Stimulated activated CD4-positive, alpha-beta T cell treated with anti-CD3 and anti-CD28 coated beads, Interleukin-1b, Interleukin-23, amount 100 ng/mL, for 24 hours (primary cell): ENCODE measurements at places on chromosomes 11 and 22.
A peak's percentile ranks its signal among the peaks of the same experiment; 100 is the strongest.

GRCh38 chr11:7595016-7595866, 78.1 kb downstream of the CYB5R2 start:
- no peak for DNase-seq

DNA sequence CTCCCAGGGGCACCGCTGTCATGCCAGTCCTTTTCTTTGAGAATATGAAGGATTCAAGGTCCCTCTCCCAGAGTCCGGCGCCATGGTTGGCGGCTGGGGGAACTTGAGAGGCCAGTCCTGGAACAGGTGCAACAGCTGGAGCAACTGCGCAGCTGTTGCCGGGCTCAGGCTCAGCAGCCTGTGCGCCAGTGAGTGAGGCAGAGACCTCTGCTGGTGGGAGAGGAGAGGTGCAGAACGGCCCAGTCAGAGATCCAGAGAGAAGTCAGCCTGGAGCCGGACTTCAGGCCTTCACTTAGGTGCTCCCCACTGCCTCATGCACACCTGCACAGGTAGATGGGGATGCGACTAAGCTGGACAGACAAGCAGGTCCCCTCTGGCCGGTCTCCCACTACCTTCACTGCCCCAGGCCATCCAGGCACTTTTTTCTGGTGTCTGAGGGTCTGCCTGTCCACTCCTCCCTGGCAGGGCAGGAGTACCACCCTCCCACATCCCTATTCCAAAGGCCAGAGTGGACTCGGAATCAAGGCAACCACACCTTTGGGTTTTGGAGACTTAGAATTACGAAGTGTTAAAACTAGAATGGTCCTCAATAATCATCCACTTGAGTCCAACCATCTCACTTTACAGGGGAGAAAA, 4.6 kb downstream of the CHRDL2 start:
- DNase-seq = no peak

- no peak for DNase-seq
Observed at GRCh38 chr11:101442171-101442570, 141.6 kb downstream of the TRPC6 start.

DNA sequence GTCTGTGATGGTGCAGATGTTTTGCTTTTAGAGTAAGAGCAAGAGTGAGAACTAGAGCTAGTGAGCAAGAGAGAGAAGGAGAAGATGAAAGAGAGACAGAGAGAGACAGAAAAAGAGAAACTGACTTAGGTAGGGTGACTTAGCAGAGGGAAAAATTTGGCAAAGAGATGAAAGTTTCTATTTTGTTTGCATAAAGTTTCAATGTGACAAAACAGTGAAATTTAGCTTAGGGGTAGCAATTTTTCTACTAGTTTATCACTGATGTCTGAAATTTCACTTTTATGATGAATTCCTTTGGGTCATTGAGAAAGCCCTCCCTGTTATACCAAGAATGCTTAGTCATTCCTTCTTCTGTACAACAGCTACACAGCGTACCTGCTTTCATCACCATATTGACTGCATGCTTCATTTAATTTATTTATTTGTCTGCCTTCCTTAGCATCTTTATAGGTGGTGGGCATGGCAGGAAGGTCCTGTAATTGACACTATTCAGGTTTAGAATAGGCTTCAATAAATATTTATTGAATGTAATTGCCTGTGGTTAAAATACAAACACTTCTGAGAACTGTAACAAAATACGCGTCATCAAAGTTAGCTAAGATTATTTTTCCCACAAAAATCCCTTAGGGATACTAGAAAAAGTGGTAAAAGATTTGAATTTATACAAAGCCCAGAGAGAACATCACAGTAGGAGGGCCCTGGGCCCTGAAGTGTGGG, 19.9 kb upstream of the CTSC start:
- DNase-seq = no peak

DNA sequence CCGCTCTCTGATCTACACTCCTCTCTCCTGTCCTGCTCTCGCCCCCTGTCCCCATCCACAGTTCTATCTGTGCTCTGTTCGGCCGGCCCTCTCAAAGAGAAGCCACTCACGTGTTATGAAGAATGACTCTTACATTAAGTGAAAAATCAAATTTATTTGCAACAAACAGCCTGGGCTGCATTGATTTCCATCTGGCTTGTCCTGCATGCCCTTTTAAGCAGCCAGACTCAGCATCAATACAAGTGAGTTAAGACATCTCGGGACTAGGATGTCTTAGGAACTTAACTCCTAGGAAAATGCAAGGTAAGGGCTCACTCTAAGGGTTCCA, 373.5 kb downstream of the TENM4 start:
- DNase-seq = no peak

DNA sequence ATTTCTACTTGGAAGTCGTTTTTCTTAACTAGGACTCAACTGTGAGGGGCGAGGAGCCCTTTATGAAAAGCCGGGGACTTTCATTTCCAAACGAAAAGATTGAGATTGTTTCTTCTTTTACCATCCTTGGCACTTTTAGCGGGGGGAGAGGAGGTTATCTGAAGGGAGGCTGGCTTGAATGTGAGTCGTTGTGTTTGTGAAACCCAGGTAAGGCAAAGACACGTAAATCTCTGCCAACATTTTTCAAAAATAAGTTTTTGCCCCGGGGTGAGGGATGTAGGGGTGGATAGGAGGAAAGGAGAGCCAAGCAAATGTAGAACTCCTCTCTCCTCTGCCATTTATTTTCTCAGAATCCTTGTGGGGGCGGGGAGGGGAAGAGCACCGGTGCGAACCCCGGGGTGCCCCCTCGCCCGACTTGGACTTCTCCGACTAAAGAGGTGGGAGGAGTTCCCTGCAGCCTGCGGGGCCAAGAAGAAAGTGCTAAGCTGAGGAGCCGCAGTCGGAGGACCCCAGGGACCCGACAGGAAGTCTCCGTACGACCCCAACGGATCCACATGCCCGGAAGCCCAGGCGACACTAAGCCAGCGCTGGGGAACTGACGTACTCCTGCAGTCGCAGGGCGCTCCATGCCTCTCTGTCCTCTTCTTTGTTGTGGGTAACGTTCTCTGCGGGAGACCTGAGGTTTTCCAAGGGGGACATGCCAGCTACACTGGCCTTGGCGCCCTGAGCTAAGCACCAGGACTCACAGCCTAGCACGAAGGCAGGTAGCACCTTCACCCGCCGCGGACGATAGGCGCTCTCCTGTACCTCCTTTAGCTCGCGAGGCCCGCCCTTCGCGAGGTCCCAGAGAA, 2.4 kb upstream of the WT1 start:
- DNase-seq = no peak

DNA sequence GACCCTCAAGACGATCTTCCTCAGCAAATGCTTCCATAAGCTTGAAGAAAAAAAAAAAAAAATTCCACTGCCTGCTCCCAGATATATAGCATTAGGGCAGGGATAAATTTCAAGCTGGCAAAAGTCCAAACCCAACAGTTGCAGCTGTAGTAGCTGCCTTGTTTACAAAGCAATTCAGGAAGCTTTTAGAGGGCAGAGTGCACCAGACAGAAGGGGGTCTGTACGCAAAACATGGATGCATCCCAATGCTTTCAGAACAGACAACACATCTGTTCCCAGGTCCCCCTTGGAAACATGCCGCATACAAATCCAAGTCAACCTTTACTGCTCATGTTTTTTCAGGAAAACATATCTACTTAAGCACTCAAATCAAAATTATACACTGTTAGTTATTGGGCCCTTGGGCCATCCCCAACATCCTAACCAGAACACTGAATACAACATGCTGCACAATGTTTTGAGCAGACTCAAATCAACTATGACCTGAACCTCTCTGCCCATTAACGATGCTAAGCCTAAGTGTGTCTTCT, 94.5 kb downstream of the CADM1 start:
- no peak for DNase-seq

GRCh38 chr22:40302149-40302548, 44.2 kb upstream of the ADSL start:
- no peak for DNase-seq

DNA sequence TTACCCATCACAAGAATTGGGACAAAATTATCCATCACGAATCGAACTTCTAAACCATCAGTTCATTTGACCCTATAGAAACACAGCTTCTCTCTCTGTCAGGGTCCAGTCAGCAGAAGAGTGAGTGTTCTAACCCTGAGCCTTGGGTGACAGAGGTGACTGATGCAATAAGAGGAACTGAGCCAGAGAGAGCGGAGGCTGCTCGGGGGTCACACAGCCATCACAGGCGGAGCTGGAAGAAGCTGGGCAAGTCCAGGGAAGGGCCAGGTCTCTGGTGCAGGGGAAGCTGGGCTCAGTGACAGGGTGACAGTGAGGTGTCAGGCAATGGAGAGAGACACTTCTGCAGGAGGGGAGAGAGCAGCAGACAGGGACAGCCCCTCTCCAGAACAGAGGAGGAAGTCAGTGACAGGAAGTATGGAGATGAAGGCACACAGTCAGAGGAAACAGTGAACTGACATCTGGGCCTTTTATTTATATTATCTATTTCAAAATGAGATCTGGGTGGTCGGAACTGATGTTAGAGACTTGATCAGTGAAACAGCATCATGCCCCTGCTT, 184.0 kb upstream of the TBCEL start:
- DNase-seq = no peak

DNA sequence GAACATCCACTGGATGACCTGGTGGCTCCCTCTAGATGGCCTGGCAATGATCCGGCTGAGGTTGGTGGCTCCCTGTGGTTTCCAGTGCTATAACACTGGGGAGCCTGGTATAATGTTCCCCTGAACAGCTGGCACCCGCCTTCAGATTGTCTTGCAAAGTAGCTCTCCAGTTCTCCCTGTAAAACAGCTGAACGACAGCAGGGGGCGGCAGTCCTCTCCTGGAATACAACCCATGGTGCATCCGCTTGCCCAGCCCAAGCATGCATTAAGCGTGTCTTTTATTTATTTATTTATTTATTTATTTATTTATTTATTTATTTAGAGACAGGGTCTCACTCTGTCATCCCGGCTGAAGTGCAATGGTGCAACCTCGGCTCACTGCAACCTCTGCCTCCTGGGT, 258.9 kb downstream of the BUD13 start:
- no peak for DNase-seq

GRCh38 chr11:78295991-78296930, 107.5 kb downstream of the USP35 start:
- no peak for DNase-seq

GRCh38 chr11:15468466-15468865, 353.7 kb downstream of the INSC start:
- no peak for DNase-seq

- no peak for DNase-seq
Observed at GRCh38 chr22:49012712-49013395, 814.8 kb downstream of the BRD1 start.

GRCh38 chr11:132639986-132640385, 892.3 kb downstream of the OPCML start:
- no peak for DNase-seq

- DNase-seq = no peak
Observed at GRCh38 chr22:22953791-22954190, 66.2 kb downstream of the IGLL5 start.

DNA sequence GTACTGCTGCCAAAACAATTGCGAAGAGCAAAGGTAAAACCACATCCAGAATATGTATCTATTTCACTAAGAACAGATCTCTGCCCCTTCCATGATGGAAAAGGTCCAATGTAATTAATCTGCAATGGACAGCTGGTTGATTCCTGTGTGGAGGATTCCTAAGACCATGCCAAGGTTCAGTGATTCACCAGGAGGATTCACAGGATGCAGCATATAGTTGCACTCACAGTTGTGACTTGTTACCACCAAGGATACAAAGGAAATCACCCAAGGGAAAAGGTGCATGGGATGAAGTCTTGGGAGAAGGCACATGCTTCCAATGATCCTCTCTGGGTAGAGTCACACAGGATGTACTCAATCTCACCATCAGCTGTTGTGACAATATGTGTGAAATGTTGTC, 35.1 kb upstream of the CUL5 start:
- DNase-seq = no peak

- peak; percentile 67 for DNase-seq
Observed at GRCh38 chr11:119106564-119107537, at the start of gene C2CD2L. Gene C2CD2L (plus strand): TSS chr11:119107344. CDS start chr11:119107742, 398 bp downstream.

GRCh38 chr11:127859941-127860354, 727.4 kb downstream of the ETS1 start:
- no peak for DNase-seq

- no peak for DNase-seq
Observed at GRCh38 chr22:48140261-48140813, 1377.9 kb downstream of the TBC1D22A start.

DNA sequence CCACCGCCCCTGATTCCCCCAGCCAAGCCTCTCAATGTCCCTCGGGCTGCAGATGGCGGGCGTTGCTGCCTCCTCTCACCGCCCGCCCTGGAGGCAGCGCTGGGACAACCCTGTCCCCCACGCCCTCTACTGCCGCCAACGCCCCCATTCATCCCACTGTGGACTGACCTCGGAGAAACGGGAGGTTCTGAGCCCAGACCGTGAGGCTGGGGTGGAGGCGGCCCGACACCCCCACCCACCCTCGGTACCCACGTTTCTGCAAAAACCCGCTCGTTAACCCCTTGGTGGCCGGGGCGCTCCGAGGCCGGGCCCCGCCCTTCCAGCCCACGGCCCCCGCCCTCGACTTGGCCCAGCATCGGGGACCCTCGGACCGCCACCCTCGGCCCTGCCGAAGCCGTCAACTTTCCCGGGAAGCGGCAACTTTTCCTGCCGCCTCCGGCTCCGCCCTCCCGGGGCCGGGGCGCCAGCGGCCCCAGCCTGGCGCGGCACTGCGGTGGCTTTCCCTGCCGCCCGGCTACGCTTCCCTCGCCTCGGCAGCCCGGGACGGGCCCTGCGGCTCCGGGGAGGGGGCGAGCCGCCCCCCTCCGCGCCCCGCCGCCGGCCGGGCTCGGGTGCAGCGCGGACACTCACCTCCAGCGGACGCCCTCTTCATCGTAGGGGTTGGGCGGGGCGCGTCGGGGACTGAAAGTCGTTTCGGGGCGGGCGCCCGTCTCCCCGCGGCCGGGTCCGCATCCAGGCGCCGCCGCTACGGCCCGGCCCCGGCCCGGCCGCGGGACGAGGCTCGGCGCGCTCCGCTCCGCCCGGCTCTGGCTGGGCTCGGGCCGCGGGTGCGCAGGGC, 458 bp downstream of the RTN4R start:
- DNase-seq = no peak

DNA sequence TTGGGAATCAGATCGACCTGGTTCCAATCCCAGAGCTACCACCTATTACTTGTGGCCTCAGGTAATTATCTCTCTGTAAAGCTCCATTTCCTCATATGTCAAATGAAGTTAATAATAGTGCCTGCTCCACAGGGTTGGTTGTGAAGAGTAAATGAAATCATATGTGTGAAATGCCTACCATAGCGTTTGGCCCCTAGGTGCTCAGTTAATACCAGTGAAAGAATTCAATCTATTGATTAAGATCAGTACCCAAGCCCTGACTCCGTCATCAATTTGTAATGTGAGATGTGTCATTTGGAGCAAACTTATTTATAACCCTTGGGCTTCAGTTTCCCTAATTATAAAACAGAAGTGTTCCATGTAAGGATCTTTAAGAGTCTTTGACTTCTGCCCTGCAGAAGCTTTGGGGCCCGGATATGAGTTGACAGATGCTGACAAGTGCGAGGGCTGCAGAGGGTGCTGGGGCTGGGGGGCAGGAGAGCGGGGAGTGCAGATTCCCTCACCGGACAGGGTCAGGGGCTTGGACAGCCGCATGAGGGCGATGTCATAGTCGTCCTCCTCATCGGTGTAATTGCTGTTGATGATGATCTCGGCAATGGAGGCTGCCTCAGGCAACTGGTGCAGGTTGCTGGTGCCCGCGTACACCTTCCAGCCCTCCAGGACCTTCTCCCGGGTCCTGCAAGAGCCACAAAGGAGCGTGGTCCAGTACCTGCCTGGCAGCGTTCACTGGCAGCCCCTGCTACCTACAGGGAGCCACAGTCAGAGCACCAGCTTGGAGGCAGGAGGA, 20.9 kb downstream of the TMPRSS13 start:
- no peak for DNase-seq
